NCI-H1436 (cell line): ENCODE measurements at places on chromosomes 2 and 18.

DNA sequence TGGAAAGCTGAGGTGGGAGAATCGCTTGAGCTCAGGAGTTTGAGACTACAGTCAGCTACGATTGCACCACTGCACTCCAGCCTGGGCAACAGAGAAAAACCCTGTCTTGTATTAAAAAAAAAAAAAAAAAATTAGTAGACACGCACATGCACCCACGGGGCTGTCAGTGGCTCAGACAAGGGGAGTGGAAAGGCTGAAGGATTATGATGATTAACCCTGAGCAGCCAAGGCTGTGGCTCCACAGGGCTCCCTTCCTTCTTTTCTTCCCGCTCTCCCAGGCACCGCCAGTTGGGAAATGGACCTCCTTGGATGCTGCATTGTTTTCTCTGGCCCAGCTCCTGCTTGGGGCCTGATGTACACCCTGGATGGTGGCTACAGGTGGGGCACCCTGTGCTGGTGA, 49.0 kb upstream of the RAB6C start:
- DNase-seq, result no peak

GRCh38 chr2:120626566-120626965, 109.1 kb upstream of the GLI2 start:
- no peak for DNase-seq

DNA sequence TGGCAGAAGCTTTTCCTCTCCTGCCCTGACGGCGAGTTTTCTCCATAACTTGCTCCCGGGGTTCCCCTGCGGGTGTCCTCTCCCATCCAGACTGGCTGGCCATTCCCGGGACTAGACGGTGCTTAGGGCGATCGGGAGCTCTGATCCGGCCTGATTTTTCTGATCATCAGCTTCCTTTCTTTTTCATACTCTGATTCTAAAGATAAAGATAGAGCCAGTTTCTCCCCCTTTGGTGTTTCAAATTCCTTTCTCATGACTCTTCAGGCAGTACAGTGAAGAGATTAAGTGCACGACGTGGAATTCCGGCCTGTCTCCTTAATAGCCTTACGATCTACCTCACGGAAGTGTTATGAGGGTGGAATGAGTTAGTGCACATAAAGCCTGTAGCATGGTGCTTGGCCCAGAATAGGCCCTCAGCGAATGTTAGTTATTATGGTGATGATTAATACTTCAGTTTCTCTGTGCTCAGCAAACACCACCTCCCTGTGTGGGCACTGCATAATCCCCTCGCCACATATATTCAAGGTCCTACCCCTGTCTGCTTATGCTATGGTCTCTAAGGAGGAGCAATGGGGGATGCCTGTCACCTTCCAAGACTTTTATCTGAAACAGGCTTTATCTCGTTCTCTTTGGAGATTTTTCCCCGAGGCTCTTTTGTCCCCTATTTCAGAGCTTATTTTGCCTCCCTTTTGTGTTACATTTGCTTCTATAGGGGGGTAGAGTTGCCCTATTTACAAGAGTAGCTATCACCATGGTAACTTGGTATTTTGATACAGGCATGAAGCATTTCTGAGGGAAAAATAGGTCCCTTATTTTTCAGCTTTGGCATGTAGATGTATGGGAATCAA, 254.8 kb downstream of the CDH2 start:
- DNase-seq, result no peak

- DNase-seq, result no peak
Measured at GRCh38 chr2:98579926-98580325, 28.4 kb downstream of the COA5 start.

GRCh38 chr2:209097168-209097567, 326.7 kb upstream of the MAP2 start:
- DNase-seq, result no peak

DNA sequence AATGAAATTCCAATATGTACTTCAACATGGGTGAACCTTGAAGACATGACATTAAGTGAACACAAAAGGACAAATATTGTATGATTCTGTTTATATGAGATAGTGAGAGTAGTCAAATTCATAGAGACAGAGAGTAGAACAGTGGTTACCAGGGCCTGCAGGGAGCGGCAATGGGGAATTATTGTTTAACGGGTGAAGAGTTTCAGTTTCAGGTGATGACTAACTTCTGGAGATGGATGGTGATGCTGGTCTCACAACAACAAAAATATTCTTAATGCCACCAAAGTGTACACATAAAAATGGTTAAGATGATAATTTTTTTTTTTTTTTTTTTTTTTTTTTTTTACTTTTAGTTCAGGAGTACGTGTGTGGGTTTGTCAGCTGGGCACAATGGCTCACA, 109.4 kb upstream of the TMEM200C start:
- DNase-seq, result no peak

- DNase-seq, result no peak
Measured at GRCh38 chr2:142330458-142330857, 199.6 kb upstream of the LRP1B start.

DNA sequence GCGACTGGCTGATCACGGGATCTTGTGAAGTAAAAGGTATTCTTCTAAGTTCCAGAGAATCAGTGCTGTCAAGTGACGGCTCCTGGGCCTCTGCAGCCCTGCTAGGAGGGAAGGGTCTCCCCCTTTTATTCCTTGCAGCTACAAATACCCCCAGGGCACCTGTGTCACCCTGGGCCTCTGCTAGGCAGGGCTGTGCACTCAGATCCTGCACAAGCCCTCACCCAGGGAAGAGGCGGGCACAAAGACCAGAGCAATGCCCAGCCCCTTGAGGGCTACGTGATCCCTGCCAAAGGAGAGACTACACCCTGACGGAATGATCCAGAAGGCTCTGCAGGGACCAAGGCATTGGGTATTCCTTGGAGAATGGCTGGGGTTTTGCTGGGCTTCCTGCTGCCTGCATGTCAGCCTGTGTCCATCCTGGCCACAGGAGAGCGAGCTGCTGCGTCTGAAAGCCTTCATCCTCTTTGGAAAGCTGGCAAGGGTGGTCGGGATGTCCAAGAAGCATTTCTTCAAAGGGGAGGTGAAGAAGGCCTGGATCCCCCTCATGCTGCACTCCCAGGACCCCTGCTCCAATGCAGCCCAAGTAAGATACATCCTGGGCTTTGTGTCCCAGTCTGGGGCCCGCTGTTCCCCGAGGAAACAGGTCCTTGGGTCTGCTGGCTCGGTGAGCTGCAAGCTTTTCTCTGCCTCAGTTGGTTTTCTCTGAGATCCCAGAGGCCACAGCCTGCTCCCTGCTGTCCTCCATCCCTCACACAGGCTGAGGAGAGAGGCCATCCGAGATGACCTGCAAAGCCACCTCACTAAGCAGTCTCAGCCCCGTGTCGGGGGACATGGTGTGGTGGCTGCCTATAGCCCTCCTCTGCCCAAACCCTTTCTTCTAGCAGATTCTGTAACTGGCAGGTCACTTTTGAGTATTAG, 24.9 kb downstream of the HJURP start:
- DNase-seq, result no peak

DNA sequence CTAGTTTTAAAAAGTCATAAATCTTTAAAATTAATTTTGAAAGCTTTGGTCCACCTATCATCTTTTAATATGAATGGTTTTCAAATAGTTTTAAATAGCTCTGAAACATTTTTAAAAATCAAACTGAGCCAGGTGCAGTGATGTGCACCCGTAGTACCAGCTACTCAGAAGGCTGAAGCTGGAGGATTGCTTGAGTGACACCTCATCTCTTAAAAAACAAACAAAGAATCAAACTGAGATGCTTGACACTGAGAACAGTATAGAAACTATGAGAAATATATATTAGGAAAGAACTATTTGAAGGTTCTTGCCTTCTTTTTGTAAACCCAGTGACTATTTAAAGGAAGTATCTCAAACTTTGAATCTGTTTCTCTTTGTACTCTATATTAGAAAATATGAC, 67.4 kb downstream of the BARD1 start:
- DNase-seq, result no peak

DNA sequence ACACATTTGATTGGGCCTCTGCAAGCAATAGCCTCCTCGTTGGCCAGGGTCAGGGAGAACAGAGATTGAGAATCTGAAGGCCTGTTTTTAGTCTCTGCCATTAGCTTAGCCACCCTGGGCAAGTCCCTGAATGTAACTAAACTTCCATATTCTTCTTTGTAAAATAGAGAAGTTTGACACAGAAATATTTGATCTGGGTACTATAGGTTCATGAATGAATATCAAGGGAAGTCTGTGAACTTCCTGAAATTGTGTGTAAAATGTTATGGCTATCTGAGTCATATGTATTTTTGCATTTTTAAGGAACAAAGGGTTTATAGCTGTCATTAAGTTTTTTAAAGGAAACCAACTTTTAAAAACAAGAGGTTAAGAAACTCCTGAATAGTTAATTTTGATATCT, 23.2 kb downstream of the RND3 start:
- no peak for DNase-seq

DNA sequence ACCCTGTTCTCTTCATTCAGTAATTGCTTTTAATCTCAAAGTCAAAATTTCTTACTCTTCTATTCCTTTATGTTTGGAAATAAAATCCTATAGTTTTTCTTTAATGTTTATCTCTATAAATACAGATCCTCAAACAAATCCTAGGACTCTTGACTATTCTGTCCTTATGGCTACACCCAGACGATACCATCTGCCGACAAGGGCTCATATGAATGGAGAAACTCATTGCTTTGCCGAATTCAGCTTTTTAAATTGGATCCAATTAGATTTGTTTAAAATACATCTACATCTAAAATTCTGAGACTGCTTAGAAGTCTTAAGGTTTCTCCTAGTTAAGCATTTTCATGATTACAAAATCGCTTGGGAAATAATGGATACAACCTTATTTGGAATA, 9.0 kb downstream of the ALKAL2 start:
- DNase-seq, result no peak

- no peak for DNase-seq
Measured at GRCh38 chr2:71671203-71671854, 218.0 kb downstream of the DYSF start.

DNA sequence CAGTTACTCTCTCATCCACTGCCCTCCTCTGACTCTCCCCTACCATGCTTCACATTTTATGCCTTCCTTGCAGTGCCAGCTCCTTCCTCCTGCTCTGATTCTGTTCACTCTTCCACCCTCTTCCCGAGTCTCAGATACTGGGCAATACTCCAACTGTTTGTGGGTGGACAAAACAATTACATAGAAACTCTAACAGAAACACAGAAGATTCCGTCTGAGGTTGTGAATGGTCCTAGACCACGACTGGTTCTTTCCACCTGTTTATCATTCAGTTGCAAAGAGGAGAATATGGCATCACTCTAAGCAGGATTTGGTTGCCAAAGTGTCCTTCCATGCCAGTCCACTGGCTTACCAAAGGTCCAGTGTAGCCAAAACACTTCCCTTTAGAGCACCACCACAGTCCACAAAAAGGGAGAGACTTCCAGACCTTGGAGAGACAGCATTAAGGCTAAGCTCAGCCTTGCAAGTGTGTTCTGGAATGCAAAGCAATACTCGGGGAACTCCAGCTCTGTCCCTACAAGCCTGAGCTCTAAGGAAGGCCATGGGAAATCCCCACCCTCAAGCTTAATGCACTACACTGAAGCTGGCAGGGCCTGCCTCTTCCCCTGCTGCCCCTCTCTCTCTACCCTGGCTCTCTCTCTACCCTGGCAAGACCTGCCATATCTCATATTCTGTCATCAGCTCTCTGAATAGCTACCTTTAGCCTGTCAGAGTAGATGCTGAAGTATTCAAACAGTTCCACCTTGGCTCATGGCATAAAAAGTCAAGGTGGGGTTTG, 33.6 kb upstream of the RND3 start:
- no peak for DNase-seq

- DNase-seq, result no peak
Measured at GRCh38 chr2:188663301-188663700, 310.9 kb upstream of the COL3A1 start.

- no peak for DNase-seq
Measured at GRCh38 chr18:11512096-11513025, 97.0 kb upstream of the SLC35G4 start.

DNA sequence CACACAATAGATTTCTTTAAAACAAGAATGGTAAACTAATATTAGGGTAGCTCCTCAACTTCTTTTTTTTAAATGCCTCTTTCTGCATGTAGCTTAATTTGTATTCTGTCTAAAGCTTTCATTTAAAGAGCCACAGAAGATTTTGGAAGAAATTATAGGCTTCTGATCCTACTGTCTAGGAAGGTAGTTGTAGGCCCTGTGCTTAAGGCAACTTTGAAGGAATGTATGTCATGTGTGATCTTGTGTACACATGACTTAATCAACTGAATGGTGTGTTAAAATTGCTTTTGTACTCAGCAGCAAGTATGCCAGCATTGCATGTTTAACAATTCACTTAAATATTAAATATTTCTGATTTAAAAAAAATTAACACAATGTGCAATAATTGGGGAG, 51.5 kb upstream of the LYPD6 start:
- DNase-seq, result no peak
